ENCODE measurements at places on chromosomes 11 and 22.
A peak's percentile ranks its signal among the peaks of the same experiment; 100 is the strongest.

DNA sequence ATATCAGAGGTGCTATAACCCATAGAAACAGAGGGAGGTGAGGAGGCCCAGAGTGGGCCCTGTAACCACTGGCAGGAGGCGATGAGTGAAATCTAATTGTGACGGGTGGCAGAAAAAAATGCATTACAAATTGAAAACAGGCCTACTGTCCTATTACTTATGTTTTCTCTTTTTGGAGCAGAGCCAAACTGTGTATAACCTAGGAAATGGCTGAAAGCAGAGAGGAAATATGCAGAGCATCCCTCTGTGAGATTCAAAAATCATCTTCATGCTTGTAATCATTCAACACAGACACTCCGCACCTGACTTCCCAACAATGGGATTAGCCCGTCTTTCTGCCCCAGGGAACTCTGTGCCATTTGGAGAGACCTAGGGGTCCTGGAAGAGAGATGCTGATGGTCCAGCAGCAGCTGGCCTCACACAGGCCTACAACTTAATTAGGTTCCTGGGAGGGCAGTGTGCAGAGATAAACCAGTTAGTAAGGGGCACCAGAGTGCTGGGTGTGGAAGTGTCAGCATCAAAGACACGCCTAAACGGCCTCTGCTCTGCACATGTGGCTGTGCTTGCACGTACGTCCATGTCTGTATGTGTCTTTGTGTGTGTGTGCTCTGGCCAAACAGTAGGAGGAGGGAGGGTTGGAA lies 41.8 kb downstream of the MAP6 start:
- no peak for DNase-seq

GRCh38 chr11:46347637-46348311 lies 511 bp downstream of the DGKZ start:
- peak; percentile 27 for DNase-seq

DNA sequence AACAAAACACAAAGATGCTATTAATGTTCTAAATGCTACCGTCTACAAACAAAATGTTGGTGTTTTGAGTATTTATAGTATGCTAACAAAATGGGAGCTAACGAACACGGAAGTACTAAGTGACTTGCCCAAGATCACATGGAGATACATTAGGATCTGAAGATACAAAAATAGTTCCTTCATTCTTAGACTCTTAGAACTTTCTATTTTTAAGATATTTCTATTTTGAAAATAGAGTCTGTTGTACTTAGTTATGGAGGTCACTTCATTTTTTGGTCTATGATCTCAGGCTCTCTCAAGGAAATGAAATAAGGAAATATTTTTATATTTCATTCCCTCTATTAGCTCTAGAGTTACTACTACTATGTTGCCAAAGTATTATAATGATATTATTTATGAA lies 64.2 kb downstream of the APOL5 start:
- DNase-seq, result no peak

DNA sequence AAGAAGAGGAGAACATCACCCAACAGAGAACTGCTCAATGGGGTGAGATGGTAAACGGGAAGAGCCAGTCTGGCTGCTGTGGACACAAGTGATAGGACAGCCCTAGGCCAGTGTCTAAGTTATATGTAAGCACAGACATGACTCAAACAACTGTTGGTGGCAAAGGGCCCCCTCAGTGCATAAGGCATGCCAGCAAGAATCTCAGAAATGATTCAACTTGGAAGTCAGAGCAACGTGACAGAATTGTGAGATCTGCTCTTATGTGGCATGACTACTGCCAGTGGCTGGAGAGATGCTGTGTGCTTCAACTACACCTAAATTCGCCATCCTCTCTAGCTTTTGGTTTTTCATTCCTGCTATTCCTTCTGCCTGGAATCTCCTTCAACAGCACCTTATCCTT lies 7.4 kb downstream of the SLN start:
- DNase-seq, result no peak

DNA sequence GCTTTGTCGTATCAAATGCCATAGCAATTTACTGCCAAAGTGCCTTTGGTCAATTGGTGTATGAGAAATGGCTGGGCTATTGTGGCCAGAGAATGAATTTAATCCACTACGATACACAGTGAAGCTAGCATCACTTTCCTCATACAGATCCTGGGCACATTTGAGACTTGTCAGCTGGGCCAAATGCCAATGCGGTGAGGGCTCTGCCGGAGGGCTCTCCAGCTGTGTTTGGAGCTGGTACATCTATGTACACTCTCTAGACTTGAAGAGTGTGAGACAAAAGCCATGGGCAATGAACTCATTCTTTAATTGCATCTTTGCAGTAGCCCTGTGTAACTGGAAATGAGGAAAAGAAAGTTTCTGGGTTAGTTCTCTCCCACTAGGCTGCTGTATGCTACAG lies 1052.9 kb downstream of the NTM start:
- no peak for DNase-seq

GRCh38 chr22:32882774-32883530 lies 81.4 kb downstream of the TIMP3 start:
- no peak for DNase-seq

- DNase-seq, result peak; percentile 11
These were observed 56.7 kb downstream of the PPP6R2 start for GRCh38 chr22:50399751-50400331.

- peak; percentile 38 for DNase-seq
These were observed 77.6 kb downstream of the PACSIN2 start for GRCh38 chr22:42937164-42937843.

DNA sequence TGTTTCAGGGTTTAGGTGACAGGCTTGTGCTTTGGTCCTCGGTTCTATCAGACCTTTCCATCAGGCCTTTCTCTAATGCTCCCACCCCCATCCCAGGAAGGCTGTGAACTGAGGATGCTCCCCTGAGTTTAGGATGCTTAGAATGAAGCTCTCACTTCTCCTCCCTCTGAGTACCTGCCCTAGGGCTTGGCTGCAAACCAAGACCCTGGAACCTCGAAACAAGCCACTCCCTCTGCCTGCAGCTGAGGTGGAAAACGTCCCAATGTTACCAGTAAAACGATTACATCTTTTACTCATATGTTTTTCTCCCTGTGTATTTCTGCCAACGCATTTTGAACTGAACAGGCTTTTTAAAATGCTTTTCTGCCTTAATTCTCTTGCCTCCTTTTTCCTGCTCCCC lies 54.5 kb upstream of the BMAL1 start:
- DNase-seq, result no peak

- DNase-seq, result no peak
These were observed 173.6 kb upstream of the CCDC90B start for GRCh38 chr11:83459798-83460197.

DNA sequence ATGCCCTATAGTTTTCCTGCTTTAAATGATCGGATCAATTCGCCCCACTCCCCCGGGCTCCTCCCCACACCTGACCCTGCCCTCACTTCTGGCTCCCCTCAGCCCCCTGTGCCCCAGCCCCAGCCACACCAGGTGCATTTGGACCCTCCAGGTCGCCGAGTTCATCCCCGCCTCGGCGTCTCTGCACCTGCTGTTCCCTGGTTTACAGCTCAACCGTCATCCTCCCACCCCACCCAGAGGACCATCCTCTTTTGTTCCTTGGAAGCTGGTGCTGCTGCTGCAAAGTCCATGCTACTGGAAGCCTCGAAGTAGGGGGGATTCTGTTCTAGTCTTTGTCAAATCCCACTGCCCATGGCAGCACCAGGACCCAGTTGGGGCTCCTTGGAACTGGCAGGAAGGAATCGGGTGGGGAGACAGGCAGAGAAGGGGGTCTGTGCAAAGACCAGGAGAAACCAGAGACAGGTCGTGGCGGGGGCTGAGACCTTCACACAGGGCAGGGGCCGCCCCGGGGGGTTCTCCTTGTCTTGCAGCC lies 4.5 kb upstream of the MUC5B start:
- DNase-seq, result no peak

GRCh38 chr22:44133901-44134571 lies 46.7 kb upstream of the PARVG start:
- DNase-seq, result no peak

DNA sequence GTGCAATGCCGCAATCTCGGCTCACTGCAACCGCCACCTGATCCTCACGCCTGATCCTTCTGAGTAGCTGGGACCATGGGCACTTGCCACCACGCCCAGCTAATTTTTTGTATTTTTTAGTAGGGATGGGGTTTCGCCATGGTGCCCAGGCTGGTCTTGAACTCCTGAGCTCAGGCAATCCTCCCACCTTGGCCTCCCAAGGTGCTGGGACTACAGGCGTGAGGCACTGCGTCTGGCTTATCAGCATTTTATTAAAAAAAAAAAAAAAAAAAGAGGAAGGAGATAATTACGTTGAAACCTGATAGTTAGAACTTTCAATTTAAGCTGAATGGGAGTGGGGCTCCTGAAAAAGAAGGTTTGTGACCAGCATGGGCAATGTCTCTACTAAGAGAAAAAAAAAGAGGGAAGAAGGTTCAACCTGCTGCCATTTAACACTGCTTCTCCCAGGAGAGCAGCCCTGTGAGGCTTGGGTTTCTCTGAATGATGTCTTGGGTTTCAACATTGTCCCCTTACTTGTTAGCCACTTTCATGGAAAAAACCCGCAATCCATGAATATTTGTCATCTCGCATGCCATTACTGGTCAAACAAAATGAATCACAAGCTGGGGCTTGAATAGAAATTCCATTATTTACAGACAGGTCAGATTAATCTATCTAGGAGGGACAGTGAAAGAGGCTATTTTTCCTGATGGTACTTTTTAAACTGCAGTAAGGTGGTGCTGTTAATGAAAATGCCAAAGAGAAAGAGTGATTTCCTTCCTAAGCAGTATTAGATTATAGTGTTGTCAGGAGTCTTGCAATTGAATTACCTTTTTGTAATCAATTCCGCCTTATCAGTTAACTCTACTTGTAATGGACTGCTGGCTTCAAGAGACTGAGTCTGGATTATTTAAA lies 72.5 kb downstream of the PACS1 start:
- DNase-seq, result no peak

DNA sequence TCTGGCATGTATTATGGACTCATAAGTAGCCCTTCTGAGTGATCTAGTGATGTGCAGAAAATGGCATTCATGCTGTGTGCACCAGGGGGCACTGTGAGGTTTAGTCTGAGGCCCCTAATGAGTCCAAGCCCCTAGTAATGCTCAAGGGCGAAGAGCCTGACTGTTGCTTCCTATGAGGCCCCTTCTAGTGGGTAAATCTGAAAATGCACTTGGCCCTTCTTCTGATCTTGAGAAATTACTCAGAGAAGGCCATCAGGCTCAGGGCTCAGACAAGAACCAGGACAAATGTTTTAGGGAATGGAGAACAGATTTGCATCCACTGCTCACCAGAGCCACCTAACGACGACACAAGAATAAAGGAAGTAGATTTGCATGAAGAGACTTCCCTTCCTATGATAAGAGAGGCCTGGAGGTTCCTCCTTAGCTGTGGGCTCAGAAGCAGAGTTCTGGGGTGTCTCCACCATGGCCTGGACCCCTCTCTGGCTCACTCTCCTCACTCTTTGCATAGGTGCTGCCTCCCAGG lies 75.8 kb downstream of the GGTLC2 start:
- DNase-seq, result peak; percentile 24

DNA sequence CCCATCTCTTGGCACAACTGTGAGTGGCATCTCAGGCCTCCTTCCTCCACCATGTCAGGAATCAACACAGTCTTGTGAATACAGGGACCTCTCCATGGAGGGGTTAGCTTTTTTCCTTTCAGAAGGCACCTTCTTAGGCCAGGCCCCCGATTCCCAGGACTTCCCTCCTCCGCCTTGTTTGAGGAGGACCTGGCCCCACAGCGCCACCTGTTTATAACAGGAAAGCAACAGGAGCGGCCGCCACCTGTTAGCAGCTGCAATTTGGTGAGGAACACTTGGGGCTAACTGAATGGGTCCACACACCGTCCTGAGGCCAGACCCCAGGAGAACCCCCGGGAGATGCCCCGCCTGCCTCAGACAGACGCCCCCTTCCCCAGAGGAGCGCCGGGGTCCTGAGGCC lies 3.8 kb upstream of the PKP3 start:
- no peak for DNase-seq

DNA sequence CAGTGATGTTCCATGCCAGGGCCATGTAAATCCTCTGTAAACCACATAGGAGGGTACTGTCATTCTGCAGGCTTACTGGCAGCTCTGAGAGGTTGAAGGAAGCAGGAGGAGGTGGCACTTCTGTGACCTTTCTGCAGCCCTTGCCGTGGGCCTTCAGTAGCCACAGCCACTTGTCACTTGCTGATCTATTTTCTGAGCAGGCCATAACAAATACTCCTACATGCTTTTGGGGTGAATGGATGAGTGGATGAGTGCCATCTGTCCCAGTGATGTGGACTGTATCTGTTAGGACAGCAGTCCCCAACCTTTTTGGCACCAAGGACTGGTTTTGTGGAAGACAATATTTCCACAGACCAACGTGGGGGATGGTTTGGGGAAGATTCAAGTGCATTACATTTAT lies 10.2 kb downstream of the B3GNT6 start:
- DNase-seq, result no peak

All from stimulated activated CD4-positive, alpha-beta T cell treated with anti-CD3 and anti-CD28 coated beads, Interleukin-4, amount 100 ng/mL, for 24 hours (primary cell).